ENCODE measurements at places on chromosomes 4 and X. TPM values are rescaled to one million over a fixed set of nuclear protein-coding genes. Genes with fewer than 3 reads are reported as not detected.

The GPR82 gene
- not detected for total RNA-seq

The CLDN22 gene
- not detected for total RNA-seq

GRCh38 chrX:11305641-11306040 is 12.4 kb downstream of the AMELX start:
- no peaks in the 10 kb centered on the region for H3K27me3 ChIP-seq
- no peak overlapping the region for H3K27ac ChIP-seq
- no peak for DNase-seq
- H3K36me3 ChIP-seq, result no peaks in the 10 kb centered on the region
- H3K4me3 ChIP-seq, result no peak overlapping the region
- no peaks in the 10 kb centered on the region for H3K4me1 ChIP-seq

- no peaks in the 10 kb centered on the region for H3K27me3 ChIP-seq
- H3K27ac ChIP-seq, result no peak overlapping the region
- H3K4me3 ChIP-seq, result no peak overlapping the region
- DNase-seq, result no peak
- H3K4me1 ChIP-seq, result no peaks in the 10 kb centered on the region
Observed at GRCh38 chrX:11648705-11649519, 16.8 kb downstream of the ARHGAP6 start.

- no peaks in the 10 kb centered on the region for H3K36me3 ChIP-seq
- no peak for DNase-seq
- H3K4me3 ChIP-seq, result no peak overlapping the region
- H3K27ac ChIP-seq, result no peak overlapping the region
Observed at GRCh38 chr4:130424211-130424610, 1328.3 kb downstream of the C4orf33 start.

DNA sequence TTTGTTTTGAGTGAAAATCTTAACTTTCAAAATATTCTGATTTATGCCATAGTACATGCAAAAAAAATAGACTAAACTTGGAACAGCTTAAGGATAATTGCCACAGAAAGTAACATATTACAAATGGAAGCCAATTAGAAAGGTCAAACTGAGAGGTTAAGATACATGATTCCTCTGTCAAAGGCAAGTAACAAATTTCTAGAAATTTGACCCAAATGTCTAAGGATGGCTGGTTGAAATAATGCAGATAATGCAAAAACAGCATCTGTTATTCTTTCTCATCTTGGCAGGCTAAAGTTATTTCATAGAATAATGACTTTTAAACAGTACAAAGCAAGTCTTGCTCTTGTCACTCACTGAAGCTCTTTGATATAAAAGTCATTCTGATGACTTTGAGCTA is 10.5 kb downstream of the FGF5 start:
- H3K4me1 ChIP-seq, result no peaks in the 10 kb centered on the region
- H3K36me3 ChIP-seq, result no peaks in the 10 kb centered on the region
- H3K27me3 ChIP-seq, result no peaks in the 10 kb centered on the region
- no peak overlapping the region for H3K27ac ChIP-seq
- H3K4me3 ChIP-seq, result no peak overlapping the region

- H3K4me3 ChIP-seq, result no peak overlapping the region
- H3K27me3 ChIP-seq, result no peaks in the 10 kb centered on the region
- no peak for DNase-seq
- no peaks in the 10 kb centered on the region for H3K4me1 ChIP-seq
- no peak overlapping the region for H3K27ac ChIP-seq
Observed at GRCh38 chr4:88514557-88515511, 8.7 kb downstream of the PYURF start.

GRCh38 chrX:23505531-23506303 is 161.6 kb upstream of the PRDX4 start:
- no peaks in the 10 kb centered on the region for H3K36me3 ChIP-seq
- H3K4me3 ChIP-seq, result no peak overlapping the region
- H3K27me3 ChIP-seq, result no peaks in the 10 kb centered on the region
- no peak for DNase-seq
- H3K27ac ChIP-seq, result no peak overlapping the region

GRCh38 chrX:65601126-65601525 is 66.3 kb upstream of the MSN start:
- DNase-seq, result no peak
- no peaks in the 10 kb centered on the region for H3K27me3 ChIP-seq
- peak overlapping the region; percentile 90 for H3K27ac ChIP-seq
- peaks cover 30% of the 10 kb centered on the region for H3K4me1 ChIP-seq

DNA sequence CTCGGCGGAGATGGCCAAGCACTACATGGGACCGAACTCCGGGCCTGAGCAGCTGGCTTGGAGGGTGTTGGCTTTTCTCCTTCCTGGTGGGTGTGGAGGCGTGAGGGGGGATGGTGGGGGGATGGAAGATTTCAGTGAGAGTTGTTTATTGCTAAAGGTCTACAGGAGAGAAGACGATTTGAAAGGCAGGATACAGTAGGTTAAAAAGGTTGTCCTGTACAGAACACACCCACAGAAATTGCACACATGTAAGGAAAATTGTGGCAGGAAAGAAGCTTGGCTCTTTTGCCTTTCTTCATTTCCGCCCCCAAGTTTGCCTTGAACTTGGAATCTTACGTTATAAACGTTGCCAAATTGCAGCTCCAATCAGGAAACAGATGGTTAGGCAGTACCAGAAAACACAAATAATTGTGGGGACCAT is 74.1 kb upstream of the STOX2 start:
- H3K27me3 ChIP-seq, result no peaks in the 10 kb centered on the region
- H3K36me3 ChIP-seq, result no peaks in the 10 kb centered on the region
- H3K27ac ChIP-seq, result peak overlapping the region; percentile 44
- no peak overlapping the region for H3K4me3 ChIP-seq
- H3K4me1 ChIP-seq, result peaks cover 43% of the 10 kb centered on the region

GRCh38 chrX:19924285-19924684 is 36.9 kb upstream of the SH3KBP1 start:
- no peak overlapping the region for H3K4me3 ChIP-seq
- H3K36me3 ChIP-seq, result no peaks in the 10 kb centered on the region
- no peaks in the 10 kb centered on the region for H3K4me1 ChIP-seq
- H3K27me3 ChIP-seq, result no peaks in the 10 kb centered on the region
- no peak overlapping the region for H3K27ac ChIP-seq
